ENCODE measurements at places on chromosomes 3 and 15. TPM values are rescaled to one million over a fixed set of nuclear protein-coding genes. Genes with fewer than 3 reads are reported as not detected.

GRCh38 chr3:160885791-160886286 lies 129.8 kb downstream of the PPM1L start:
- DNase-seq = no peak

GRCh38 chr15:84840255-84840654 lies 23.1 kb downstream of the ALPK3 start:
- no peak for DNase-seq

- DNase-seq = no peak
Measured at GRCh38 chr15:33801954-33802353, 166.3 kb upstream of the CHRM5 start.

- DNase-seq = no peak
Measured at GRCh38 chr3:16512435-16513140, 911 bp downstream of the RFTN1 start.

- DNase-seq = no peak
Measured at GRCh38 chr15:80175436-80175835, 22.6 kb downstream of the FAH start.

- DNase-seq = no peak
Measured at GRCh38 chr15:45378149-45378912, at the start of gene GATM. TSS of gene GATM (minus strand) at chr15:45378544. CDS start at chr15:45378453, 91 bp downstream.

GRCh38 chr3:23752126-23752525 lies 53.6 kb upstream of the UBE2E1 start:
- DNase-seq = no peak

- no peak for DNase-seq
Measured at GRCh38 chr3:126342991-126343648, 14.1 kb downstream of the KLF15 start.

GRCh38 chr15:77537006-77537405 lies 95.7 kb downstream of the LINGO1 start:
- DNase-seq = no peak

GRCh38 chr3:106210923-106211322 lies 342.1 kb upstream of the CBLB start:
- DNase-seq = no peak

DNA sequence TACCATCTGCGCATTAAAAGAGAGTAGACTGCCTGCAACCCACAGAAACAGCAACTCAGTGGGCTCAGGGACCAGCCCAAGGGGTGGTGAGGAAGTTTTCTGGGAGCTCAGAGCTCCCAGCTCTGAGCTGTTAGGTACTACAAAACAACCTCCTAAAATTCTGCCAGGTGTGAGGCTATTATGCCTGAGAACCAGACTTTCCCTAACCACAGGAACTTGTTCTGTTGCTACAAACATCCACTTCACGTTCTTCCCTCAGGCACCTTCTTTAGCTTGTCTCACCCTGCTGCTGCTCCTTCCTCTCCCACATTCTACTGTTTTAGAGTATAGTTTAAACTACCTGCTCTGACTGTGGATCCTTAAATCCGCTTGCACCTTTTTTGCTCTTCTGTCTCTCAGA lies 399.4 kb downstream of the ROBO1 start:
- no peak for DNase-seq

DNA sequence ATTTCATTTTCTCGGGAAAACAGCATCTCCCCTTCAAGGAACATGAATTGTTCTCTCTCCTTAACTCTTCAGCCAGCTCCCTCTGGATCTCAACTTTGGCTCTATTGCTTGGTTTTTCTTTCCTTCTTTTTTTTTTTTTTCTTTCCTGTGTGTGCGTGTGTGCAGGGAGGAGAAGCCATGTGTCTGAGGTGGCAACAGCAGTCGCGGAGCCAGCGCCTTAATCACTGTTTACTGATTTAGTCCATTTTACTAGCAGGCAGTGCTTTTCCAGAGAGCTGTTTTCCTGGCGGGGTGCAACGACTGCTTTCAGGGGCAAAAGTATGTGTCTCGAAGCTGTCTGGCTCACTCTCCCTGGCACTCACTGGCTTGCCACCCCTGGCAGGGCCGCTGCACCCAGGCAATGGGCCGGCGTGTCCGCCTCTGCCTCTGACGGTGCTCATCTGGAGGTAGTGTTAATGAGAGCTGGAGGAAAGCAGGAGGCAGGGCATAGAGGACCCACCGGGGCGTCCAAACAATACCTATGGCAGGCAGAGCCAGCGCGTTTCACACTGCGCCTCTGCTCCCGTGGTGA lies 835.4 kb upstream of the NR2F2 start:
- no peak for DNase-seq

- no peak for DNase-seq
Measured at GRCh38 chr3:17945799-17946399, 203.5 kb upstream of the TBC1D5 start.

DNA sequence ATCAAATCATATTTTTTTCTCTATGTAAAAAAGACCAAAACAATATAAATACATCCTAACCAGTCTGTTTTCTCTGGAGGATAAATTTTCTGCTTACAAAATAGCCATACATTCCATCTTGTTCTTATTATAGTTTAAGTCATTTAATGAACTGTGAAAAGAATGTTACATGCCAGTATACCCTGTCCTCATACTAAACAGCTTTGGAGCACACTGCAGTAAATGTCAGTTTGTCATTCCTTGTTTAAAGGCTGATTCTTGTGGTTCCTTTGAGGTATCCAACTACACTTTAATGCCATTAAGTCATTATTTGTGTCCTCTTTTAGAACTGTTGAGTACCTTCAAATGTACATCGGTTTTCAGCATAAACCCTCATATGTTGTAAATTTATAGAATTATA lies 52.7 kb upstream of the DCBLD2 start:
- no peak for DNase-seq

- no peak for DNase-seq
Measured at GRCh38 chr3:81808900-81809299, 47.5 kb upstream of the GBE1 start.

DNA sequence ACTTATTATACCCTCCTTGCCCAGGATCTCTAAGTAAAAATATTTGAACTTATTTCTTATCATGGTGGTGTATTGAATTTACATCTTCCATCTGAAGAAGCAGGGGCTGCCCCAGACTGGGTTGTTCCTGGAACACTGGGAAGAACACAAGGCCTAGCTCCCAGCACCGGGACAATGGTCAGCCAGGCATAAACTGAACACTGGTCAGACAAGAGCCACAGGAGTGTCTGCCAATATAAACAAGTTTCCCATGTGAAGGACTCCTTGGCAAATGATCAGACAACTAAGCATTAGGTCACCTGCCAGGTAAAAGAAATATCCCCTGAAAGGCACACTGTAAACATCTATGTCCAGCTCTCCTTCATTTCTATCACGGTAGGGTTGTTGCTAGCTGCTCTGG lies 172.4 kb downstream of the ATP8B4 start:
- DNase-seq = no peak

GRCh38 chr15:97234851-97235610 lies 725.5 kb upstream of the ARRDC4 start:
- DNase-seq = peak; percentile 15

DNA sequence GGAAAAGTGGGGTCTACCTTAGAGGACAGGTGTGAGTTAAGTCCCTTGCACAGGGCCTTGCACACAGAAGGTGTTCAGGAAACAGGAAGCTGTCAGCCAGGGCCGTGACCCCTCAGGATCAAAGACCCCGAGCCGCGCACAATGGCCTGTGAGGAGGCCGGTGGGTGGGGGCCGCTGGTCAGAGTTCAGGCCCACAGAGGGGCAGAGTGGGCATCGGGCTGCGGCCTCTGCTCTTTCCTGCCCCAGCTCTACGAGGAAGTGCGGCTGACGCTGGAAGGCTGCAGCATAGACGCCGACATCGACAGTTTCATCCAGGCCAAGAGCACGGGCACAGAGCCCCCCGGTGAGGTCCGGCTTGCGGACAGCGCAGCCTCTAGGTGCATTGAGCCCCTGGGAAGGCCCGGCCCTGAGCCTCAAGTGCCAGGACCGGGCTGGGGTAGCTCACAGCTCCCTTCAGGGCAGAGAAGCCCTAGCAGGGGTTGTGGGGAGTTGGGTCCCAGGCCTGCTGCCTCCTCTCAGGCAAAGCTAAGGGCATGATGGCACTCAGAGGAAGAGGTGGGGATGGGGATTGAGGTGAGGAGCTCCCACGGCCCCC lies 37.2 kb downstream of the PSTPIP1 start:
- DNase-seq = no peak

GRCh38 chr15:92531406-92531805 lies 124.2 kb downstream of the FAM174B start:
- no peak for DNase-seq

GRCh38 chr3:39387411-39387975 lies 4.3 kb downstream of the SLC25A38 start:
- DNase-seq = no peak

- DNase-seq = no peak
Measured at GRCh38 chr15:82371656-82372055, 22.4 kb upstream of the GOLGA6L10 start.

Gene APBA2
- 0.47 TPM for total RNA-seq

Gene CHRNA5
- total RNA-seq = 25.2 TPM

Gene ICE2
- 62.8 TPM for total RNA-seq

Gene ITIH3
- 0.44 TPM for total RNA-seq

Gene SNTN
- not detected for total RNA-seq

Gene TUSC7
- total RNA-seq = not detected

Gene DNAH1
- 5.5 TPM for total RNA-seq
